ENCODE measurements at places on chromosomes 6 and 20.

- DNase-seq, result no peak
Measured at GRCh38 chr20:33828326-33828844, 17.2 kb downstream of the CHMP4B start.

DNA sequence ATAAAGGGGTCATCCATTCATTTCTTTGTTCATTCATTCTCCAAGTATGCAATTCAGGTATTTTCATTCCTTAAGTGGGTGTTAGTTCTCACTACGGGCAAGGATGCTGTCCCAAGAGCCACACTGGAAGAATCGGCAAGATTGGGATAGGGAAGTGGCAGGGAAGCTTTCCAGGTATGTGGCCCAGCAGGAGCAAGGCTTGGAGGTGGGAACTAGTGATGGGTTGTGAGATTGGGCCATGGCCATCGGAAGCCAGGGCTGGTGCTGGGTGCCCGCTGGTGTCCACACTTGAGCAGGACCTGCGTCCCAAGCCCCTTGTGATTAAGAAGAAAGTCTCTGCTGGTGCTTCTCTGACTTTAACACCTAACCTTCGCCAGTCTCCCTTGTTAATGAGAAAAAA is 15.1 kb downstream of the VSTM2L start:
- DNase-seq, result no peak

DNA sequence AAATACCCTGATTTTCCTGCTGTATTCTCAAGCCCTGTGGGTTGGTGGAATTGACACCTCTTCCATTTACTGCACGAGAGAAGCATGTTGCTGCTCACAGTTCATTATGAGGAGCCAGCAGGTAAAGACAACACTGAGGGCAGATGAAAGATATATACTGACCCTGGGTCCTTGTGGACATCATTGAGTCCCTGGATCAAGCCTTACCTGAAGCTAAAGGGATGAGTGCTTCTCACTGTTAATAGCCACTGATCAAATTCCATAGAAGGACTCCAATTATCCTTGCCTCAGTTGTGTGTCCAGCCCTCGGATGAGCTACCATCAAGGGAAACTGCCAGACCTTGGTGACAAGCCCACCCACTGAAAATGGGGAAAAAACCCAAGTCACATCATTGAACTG is 7.7 kb upstream of the SIGLEC1 start:
- no peak for DNase-seq

- DNase-seq, result no peak
Measured at GRCh38 chr6:126824815-126825214, 293.7 kb upstream of the RSPO3 start.

GRCh38 chr20:57514273-57514751 is 10.6 kb downstream of the CTCFL start:
- peak; percentile 51 for DNase-seq

GRCh38 chr6:159184559-159184958 is 15.4 kb downstream of the FNDC1 start:
- peak; percentile 60 for DNase-seq

DNA sequence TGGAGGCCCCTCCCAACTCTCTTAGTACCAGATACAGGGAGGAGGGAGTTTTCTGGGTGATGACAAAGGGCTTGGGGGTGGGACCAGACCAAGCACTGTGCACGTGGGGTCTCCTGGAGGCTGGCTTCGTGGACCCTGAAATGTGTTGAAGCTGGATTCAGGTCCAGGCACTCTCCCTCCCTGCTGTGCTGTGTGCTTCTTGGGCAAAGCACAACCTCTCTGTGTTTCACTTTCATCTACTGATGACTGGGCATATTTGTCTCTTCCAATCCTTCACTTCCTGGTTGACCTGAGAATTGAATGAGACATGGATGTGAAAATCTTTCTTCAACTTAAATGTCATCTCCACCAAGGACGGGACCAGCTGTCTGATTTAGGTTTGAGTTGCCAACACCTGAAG is 14.5 kb upstream of the MLN start:
- DNase-seq, result no peak

GRCh38 chr20:2203436-2203835 is 92.4 kb upstream of the TGM3 start:
- no peak for DNase-seq

GRCh38 chr6:134519465-134519864 is 201.6 kb upstream of the SGK1 start:
- peak; percentile 49 for DNase-seq

GRCh38 chr20:9400171-9401025 is 114.0 kb upstream of the LAMP5 start:
- DNase-seq, result peak; percentile 70

DNA sequence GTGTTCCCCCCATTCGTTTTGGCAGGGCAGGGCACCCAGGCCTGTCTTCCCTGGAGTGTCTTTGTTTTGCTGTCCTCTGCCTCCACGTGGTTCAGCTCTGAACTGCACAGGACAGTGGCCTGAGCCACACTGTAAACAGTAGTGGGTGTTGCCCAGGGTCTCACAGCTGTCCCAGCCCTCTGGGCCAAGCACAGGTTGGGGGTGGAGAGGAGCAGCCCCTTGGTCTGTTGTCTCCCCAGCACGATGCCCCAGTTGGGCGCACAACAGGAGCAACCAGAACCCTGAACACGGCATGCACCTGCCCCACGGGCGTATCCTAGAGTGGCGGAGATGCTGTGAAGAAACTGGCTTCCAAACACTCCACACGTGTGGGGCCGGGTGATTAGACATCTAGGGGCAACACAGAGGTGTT is 14.4 kb downstream of the CCDC167 start:
- no peak for DNase-seq

DNA sequence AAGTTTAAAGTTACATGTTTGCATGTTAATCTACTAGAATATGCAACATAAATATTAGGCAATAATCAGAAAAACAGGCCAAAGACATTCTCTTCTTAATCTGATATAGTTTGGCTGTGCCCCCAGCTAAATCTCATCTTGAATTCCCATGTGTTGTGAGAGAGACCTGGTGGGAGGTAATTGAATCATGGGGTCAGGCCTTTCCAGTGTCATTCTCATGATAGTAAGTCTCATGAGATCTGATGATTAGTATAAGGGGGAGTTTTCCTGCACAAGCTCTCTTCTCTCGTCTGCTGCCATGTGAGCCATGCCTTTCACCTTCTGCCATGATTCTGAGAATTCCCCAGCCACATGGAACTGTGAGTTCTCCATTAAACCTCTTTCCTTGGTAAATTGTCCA is 1241.7 kb upstream of the ADGRB3 start:
- no peak for DNase-seq

GRCh38 chr20:32473231-32474008 is 111.7 kb downstream of the NOL4L start:
- DNase-seq, result no peak

- peak; percentile 46 for DNase-seq
Measured at GRCh38 chr20:11676630-11677287, 240.9 kb upstream of the BTBD3 start.

DNA sequence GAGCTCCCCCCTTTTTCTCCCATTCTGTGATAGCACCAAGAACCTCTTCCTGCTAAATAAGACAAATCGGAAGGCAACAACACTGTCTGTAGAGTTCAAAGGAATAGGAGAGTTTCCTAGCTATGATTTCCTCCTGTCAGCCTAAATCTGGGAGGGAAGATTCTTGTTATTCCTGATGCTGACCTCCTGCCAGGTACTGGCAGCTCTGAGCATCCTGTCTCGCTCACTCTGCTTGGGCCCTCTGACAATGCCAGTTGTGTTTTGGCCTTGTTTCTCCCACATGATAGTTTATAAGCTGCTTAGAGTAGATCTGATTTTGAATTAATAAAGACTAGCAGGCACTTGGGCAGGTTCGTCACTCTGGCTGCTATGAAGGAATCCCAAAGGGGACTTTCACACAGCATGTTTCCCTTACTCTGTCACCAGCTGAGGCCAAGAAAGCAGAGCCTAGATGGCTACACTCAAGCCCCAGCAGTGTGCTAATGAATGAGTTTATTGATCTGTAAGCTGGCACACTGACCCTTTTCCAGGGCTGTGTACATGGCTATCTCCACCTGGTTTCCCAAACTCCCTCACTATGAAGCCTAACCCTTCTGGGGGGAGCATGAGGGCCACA is 52.3 kb downstream of the UQCC1 start:
- no peak for DNase-seq

GRCh38 chr6:170404697-170405096 is 98.1 kb downstream of the FAM120B start:
- DNase-seq, result peak; percentile 12

DNA sequence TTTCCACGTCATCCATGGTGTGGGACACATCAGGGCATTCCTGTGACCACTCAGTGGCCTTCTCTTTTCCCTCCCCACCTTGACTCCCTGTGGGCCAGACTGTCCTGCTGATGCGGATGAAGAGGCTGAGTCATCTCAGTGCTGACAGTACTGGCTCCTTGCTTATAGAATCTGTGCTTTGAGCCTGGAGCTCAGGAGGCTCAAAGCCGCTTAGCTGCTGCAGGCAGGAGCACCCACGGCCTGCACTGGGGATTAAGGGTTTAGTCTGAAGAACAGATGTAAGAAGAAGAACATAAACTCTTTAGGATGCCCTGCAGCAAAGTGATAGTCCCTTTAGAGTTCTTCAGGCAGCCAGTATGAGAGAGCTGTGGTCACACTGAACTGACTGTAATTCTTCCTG is 642.0 kb upstream of the CHD6 start:
- DNase-seq, result no peak

- DNase-seq, result peak; percentile 85
Measured at GRCh38 chr6:75116946-75117345, 88.9 kb downstream of the COL12A1 start.

- DNase-seq, result no peak
Measured at GRCh38 chr6:169862043-169862891, 110.8 kb downstream of the ERMARD start.

DNA sequence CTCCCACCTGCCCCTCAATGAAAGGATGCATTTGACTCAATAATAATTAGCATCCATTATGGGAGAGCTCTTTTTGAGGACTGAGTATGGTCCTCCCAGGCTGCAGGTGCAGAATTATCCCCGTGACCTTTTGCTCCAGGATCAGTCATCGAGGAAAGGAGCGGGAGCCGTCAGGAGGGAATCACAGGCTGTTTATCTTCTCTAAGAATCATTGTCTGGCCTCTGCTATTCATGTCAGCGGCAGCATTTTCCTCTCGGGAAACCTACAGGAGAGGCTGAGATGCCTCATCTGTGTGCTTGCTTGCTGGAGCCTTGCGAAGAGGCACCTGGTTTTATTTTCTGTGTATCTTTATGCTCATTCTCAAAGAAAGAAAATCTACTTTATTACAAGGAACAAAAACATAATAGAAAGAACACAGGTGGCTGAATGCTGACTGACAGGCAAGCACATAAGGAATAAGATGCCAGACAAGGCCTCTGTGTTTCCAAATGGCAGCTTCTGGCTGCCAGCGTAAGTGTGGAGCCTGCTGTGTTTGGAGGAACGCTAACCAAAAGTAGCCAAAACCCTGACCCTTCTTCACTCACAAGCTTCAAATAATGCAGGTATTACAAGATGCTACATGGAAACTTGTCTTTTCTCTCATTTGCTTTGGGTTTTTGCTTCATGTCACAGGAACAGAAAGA is 539.1 kb upstream of the MARCKS start:
- DNase-seq, result no peak

- no peak for DNase-seq
Measured at GRCh38 chr6:36800223-36801076, 38.8 kb downstream of the CPNE5 start.

DNA sequence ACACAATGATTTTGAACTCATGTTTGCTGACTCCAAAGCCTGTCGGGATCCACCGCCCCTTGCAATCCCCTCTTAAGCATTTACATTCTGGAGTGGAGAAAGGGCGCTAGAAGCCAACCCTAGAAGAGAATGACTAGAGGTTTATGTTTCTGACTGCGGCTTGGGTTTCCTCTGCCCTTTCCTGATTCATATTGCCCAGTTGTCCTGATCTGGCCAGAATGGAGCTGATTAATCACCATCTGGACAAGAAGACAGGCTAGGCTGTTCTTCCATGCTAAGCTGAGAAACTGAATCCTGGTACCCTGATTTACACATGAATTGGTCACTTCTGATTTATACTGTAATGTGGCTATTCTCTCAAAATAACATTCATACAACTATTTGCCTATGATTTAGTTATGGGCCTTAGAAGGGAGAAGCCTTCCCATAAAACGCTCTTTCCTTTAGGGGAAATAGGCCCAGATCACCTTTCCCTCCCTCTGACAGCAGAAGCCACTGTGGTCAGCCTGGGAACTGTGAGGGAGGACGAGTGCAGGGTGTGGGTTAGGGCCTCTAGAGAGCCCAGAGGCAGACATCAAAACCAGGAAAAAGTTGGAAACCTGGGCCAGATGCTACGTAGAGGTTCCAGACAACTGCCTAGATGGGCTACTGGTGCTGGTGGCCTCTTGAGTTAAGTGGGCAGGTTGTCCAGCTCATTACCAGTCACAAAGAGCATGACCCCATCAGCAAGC is 199.2 kb upstream of the PRDM1 start:
- DNase-seq, result no peak

DNA sequence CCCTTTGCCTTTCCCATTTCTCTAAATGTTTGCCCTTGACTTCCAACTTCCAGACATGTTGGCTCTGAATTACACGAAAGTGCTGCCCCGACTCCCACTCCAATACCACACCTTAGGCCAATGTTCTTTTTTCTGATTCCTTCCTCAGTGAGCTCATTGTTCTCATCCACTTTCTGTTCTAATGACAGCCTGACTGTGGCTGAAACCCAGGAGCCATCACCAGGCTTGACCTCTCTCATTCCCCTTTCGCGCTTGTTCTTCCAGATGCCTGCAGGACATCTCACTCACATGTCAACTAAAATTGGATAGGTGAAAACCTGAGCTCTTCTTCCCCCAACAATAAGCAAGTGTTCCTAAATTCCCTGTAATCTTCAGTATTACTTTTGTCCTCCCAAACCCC is 40.4 kb downstream of the PTPRK start:
- DNase-seq, result no peak

- DNase-seq, result no peak
Measured at GRCh38 chr6:35426074-35426473, 26.1 kb upstream of the FANCE start.

DNA sequence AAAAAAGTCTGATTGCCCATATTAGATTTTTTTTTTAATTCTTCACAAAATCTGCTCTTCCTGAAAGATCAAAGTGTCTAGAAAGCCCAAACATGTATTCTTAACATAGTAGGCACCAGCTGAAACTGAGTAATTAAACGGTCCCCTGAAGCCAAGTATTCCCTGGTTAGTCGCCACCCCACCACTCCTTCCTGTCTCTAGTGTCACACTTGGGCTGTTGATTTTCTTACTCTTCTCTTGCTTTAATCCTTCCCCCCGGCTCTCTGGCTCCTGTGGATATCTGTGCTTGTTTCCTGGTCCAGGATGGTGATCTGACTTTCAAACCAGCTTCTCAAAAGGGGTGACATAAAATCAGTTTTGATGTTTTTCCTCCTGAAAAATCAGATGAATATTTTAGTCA is 162.9 kb downstream of the QKI start:
- peak; percentile 17 for DNase-seq

DNA sequence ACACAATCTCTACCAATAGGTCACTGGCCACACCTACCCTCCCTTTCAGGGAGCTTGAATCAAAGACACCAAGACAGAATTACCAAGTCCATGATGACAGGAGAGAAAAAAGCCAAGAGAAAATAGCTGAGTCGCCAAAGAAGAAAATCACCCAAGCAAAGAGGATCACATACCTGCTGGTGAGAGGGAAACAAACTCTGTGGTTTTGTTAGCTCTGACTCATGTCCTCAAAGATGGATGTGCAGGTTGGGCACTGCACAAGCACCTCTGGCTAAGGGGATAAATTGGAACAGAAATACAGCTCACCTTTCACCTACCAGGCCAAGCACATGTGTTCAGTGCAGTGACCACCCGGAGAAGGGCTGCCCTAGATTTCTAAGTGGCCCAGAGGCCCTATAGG is 114.8 kb downstream of the TFAP2A start:
- no peak for DNase-seq

- no peak for DNase-seq
Measured at GRCh38 chr6:81309811-81310210, 442.7 kb downstream of the TENT5A start.

- DNase-seq, result no peak
Measured at GRCh38 chr6:7668936-7669335, 57.0 kb upstream of the BMP6 start.
